Activated naive CD4-positive, alpha-beta T cell (primary cell): ENCODE measurements at places on chromosomes 11 and 22.

DNA sequence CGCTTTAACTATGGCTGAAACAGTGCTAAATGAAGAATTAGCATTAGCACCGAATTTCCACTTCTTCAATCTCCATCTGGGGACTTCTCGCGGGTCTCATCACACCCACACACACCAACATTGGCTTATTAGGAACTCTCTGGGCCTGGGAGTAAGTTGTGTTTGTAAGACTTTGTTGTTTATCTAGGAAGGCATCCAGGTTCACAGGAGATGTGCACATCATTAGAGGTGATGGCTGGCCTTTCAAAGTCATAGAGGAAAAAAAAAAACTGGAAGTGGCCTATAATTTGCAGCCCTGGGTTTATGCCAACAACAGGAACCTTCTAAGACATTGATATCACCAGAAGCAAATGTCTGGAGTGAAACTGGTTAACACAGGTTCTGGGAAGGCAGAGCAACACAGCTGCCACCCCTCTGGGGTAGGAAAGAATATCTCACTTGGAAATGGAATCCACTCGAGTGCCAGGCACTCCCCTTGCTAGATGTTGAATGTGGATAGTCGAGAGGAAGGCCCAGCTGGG lies 84.5 kb downstream of the TRAF6 start:
- no peak for DNase-seq

- DNase-seq = no peak
Measured at GRCh38 chr22:29129808-29130140, 56.9 kb downstream of the KREMEN1 start.

- DNase-seq = no peak
Measured at GRCh38 chr22:50625568-50626313, 2.2 kb downstream of the ARSA start.

DNA sequence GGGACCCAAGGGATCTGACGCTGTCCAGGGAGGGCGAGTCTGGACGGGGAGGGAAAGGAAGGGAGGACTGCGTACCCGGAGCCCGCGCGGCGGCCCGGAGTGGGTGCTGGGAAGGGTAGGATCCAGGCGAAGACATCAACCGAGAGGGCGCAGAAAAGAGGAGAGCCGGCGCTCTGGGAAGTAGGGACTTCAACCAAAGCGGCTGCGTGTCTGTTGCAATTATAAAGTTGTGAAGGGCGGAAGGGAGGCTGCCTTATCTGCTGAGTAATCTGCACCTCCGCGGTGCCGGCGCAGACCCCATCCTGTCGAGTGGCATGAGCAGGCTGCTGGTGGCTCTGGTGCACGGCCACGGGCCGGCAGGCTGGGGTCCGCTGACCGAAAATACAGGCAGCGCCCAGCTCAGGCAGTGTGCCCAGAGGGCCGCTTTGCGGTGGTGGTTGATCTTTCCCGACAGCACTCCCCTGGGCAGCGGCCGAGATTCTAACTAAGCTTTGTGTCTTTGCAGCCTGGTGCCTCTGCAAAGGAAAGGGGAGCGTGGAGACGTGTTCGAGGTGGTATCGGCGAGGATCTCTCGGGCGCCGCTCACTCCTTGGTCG lies 978 bp downstream of the C11orf87 start:
- no peak for DNase-seq

GRCh38 chr11:130692220-130692619 lies 224.1 kb downstream of the SNX19 start:
- no peak for DNase-seq

DNA sequence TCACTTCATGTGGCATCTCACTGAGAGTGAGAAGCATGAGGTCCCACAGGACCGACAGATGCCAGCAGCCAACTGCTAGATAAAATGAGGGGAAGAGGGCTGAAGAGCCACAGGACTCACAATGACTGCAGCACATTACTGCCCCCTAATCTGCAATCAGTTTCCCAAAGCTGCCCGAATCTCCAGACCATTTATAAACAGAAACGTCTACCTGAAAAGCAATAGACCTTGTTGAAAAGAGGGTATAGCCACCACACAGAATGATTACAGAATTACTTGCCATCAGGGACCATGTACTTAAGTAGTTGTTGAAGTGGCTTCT lies 12.4 kb upstream of the TEF start:
- DNase-seq = no peak

GRCh38 chr11:14981507-14981906 lies 9.4 kb upstream of the CALCA start:
- no peak for DNase-seq

GRCh38 chr11:120929664-120930154 lies 94.2 kb upstream of the TBCEL start:
- DNase-seq = no peak

- DNase-seq = no peak
Measured at GRCh38 chr11:69812256-69812655, 7.0 kb downstream of the FGF3 start.

GRCh38 chr11:115325523-115325922 lies 178.7 kb downstream of the CADM1 start:
- DNase-seq = no peak

GRCh38 chr11:1199241-1199750 lies 23.6 kb upstream of the MUC5B start:
- DNase-seq = no peak

GRCh38 chr11:313787-314553 lies at the start of gene IFITM1:
Gene IFITM1 (plus strand): TSS chr11:314040. CDS start chr11:314171, 131 bp downstream.
- no peak for DNase-seq

- DNase-seq = no peak
Measured at GRCh38 chr22:49513358-49513851, 314.3 kb downstream of the BRD1 start.

DNA sequence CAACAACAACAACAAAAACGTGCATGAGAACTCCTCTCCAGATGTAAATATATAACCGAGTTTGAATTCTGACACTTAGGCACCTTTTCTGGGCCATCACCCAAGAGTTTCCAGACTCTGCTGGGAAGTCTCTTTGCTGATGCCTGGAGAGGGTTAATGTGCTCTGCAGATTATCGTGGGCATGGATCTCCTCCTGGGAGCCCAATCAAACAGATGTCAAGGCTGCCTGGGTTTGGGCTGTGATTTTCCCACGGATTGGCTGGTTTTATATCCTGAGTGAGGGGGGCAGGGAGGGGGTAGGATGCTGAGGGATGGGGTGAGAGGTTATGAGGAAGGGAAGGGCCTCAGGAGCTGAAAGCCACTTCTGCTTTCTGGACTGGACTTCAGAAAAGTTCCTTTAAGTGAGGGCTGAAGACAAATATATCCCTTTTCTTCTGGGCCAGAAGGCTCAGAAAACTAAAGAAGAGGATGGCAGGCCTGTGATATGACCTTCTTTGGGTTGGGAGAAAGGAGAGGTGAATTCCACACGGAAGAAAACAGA lies 4.2 kb downstream of the ELF5 start:
- DNase-seq = no peak

- no peak for DNase-seq
Measured at GRCh38 chr11:127050186-127050585, 49.6 kb upstream of the KIRREL3 start.

- DNase-seq = no peak
Measured at GRCh38 chr22:41380993-41381328, 781 bp upstream of the TEF start.

DNA sequence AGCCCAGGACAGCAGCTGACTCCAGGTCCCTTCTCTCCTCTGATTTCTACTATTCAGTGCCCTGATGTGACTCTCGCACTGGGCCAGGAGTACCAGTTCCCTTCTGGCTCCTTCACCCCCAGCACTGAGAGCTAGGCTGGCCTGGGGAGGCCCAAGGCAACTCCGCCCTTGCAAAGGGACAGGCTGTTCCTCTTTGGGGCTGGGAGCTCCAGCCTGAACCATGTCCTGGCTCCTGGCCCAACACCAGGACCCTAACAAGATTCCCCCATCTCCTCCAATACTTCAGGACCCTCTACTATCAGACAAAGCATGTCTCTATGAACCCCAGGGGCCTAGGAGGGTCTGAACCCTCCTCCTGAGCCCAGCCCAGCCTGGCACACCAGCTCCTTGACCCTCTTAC lies 12.5 kb downstream of the CREB3L1 start:
- no peak for DNase-seq

DNA sequence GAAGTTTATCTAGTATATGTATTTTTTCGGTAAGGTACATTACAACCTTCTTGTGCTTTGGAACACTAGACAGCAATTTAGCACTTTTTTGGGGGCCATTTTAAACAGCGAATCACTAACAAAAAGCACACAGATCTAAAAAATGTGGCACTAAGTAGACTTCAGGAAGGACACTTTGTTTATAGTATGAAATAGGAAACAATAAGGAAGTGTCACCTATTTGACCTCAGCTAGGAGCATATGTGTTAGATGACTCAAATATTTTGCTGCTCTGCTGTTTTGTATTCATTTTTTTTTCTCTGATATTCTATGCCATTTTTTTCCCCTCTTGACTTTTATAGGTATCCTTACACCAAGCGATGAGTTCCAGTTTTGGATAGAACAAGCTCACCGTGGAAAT lies 5.6 kb downstream of the DYNC2H1 start:
- DNase-seq = no peak

DNA sequence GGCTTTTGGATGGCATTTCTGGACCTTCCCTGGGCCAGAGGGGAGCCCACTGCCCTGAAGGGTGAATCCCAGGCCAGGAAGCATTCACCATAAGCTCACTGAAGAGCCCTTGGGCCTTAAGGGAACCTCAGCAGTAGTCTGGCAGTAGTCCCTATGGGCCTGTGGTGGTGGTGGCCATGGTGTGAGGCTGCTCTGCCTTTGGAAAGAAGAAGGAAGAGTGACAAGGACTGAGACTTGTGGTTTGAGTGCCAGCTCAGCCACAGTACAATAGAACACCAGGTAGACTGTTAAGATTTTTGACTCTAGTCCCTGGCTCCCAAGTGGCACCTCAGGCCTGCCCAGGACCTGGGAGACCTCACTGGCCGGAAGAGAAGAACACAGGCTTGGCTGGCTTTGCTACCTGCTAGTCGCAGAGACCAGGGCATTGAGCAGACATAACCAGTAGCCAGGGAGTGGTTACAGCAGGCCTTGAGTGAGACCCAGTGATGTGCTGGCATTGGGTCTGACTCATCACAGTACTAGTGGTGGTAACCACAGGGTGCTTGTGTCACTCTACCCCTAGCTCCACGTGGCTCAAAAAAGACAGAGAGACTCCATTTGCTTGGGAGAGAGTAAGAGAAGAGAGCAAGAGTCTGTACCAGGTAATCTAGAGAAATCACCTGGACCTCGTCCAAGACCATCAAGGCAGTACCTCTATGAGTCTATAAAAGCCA lies 259.8 kb upstream of the BLID start:
- DNase-seq = no peak

DNA sequence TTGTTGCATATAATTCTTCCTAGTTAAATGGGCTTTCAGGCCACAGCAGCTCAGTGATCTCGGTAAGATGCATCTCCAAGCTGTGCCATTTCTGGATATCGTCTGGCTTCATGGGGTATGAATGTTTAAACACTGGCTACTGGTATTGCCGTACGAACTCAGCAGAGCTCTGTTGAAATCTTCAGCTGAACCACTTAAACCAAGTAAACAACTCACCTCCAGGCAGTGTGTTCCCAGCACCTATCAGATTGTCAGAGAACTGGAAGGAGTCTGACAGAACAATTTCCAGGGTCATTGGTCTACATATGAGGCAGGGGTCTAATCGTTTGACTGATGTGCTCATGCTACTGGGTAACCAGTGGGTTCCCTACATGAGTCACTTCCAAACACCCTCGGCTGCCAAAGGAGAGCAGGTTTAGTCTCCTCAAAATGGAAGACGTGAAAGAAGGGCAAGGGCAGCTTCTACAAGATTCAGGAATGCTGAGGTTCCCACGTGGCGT lies 93.2 kb upstream of the BMAL1 start:
- no peak for DNase-seq

DNA sequence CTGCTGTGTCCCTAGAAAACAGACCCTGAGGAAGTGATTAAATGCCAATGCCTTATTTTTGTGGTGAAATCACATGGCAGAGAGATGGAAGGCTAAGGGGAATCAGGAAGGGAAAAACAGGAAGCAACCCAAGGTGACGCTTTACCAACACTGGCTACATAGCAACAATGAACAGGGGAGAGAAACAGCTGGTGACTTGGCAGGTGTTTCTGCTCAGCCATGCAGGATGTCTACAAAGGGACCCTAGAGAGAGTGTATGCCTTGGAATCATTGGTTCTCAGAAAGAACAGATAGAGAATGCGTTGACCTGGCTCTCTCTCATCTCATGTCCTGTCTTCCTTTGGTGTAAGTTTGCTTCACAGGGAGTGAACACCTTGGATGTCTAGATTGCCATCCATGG lies 911.9 kb downstream of the OPCML start:
- DNase-seq = no peak

DNA sequence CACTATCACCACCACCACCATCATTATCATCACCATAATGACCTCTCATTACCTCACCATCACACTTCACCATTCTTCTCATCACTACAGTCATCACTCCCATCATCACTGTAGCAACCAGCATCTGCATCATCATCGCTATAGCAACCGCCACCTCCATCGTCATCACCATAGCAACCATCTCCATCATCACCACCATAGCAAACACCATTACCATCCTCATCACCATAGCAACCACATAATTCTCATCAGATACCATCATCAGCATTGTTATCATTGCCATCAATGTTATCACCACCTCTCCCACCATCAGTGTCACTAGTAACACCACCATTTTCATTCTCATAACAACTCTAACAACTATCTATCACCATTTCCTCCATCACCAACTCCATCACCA lies 23.1 kb upstream of the CD82 start:
- DNase-seq = no peak

GRCh38 chr11:91394073-91394726 lies 830.4 kb upstream of the FAT3 start:
- DNase-seq = no peak

GRCh38 chr22:47167056-47167455 lies 404.6 kb downstream of the TBC1D22A start:
- DNase-seq = no peak

GRCh38 chr22:17086788-17087497 lies 2.1 kb downstream of the IL17RA start:
- DNase-seq = no peak

DNA sequence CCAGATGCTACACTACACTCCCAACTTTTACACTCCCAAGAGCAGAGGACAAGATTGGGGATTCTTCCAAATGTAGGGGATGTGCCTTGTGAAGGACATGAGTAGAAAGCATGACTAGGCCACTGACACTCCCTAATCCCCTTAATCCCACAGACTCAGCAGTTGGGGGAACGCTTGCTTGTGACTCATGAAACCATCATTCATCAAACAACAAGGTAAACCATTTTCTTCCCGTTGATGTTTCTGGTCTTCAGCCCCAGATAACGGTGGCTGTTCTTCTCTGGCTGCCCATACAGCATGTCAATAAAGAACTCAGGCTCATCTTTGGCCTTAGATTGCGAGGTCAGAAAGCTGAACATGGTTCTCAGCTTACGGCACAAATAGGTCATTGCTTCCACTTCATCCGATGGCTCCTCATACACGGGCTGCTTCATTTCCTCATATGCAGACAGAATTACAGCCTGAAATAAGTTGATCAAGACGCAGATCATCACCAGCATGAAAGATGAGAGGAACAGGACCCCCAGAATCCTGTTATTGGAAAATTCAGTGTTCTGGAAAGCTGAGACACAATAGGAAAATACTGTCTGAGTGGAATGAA lies 6.4 kb upstream of the CDPF1 start:
- no peak for DNase-seq
